Progenitor cell of endocrine pancreas (in vitro differentiated cells): ENCODE measurements at places on chromosomes 11 and 22. TPM values are rescaled to one million over a fixed set of nuclear protein-coding genes. Genes with fewer than 3 reads are reported as not detected.

The KRTAP5-11 gene
- total RNA-seq = not detected in 2 replicates

The OR2AT4 gene
- not detected in 2 replicates for total RNA-seq

The TRPC6 gene
- total RNA-seq = 0.05 and 0.58 TPM in 2 replicates

The PIH1D2 gene
- total RNA-seq = 4.9 and 6.2 TPM in 2 replicates

The C11orf65 gene
- total RNA-seq = 0.42 and 0.67 TPM in 2 replicates
